Stimulated activated CD4-positive, alpha-beta T cell treated with anti-CD3 and anti-CD28 coated beads, Interleukin-12 subunit alpha, Interleukin-12 subunit beta, amount 100 ng/mL, for 48 hours (primary cell): ENCODE measurements at places on chromosomes 5 and 9.

GRCh38 chr5:42905827-42906226 lies 94.1 kb upstream of the SELENOP start:
- no peak for DNase-seq

DNA sequence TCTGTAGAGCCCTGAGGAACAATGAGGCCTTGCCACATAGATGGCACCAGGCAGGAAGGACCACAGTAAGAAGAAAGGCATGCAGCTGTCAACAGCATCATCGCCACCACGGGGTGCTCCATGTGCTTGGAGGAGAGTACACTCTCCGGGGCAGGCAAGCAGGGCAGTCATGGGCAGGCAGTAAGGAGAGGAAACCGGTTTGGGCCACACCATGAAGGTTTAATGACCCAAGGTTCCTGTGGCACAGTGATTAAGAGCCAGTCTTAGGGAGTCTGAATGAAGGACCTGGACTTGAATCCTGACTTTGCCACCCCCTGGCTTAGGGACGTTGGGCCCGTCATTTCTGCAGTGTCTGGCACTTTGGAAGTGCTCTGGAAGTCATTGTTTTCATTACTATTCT lies 80.6 kb upstream of the ZBTB43 start:
- no peak for DNase-seq

DNA sequence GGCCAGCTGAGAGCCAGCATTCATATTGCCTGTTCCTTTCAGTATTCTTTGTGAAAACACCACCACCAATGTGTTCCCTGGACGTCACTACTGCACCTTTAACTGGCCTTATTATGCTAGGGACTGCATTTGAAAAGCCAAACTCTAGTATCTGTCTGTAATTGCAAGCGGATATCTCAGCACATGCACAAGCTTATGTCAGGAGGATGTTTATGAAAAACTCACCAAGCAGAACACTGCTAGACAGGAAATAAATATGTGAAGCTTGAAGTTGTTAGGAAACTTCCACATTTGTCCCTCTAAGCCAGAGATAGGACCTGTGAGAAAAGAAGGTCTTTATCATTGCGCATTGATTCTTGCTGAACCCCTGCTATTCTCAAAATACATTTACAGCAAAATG lies 135.4 kb upstream of the CCDC152 start:
- DNase-seq, result no peak

DNA sequence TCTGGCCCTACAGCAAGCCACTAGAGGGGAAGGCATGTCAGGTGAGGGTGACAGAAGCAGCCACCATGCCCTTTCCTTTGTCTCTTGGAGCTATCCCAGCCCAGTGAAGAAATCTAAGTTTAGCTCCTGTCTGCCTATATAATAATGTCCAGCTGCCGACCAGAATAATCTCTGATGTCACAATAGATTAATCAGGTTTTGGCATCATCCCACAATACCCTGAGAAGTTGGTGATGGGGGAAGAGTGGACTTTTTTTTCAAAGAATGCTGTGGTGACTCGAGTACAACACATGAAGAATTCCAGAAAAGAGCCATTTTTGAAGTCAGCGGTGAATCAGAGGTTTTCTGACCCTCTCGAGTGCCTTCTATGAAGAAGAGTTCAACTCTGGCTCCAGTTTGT lies 1.7 kb upstream of the TSLP start:
- no peak for DNase-seq

DNA sequence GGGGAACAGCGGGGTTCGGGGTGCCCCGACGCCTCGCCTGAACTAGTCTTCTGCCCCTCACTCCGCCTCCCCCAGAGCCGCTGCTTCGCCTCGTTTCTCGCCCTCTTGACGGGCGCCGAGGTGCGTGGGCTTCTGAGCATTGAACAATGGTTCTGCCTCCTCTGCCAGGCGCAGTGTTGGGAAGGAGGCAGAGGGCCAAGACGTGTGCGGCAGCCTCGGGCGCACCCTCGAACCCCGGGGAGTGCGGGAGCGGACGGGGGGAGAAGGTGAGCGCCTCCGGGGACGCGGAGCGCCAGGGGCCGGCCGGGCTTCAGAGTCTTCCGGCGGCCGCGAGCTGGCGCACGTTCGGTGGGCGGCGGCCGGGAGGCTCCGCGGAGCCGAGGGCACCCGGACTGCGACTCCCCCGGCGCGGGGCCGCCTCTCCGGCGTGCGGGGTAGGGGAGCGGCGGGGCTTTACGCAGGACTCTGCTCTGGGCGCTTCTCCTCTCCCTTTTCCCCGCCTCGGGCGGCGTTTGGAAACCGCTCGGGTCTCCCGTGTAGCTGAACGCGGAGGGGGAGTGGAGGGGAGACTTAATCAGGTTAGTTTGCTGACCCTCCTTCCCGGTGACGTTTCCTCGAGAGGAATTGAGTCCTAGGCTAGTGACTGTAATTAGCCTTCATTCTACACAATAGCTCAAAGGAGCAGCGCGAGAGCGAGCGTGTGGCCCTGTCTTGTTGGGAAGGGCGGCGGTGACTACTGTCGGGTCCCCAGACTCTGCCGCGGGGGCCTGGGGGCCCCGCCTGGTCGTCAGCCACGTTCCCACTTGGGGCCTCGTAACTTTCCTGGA lies 1.1 kb downstream of the VLDLR start:
- no peak for DNase-seq

DNA sequence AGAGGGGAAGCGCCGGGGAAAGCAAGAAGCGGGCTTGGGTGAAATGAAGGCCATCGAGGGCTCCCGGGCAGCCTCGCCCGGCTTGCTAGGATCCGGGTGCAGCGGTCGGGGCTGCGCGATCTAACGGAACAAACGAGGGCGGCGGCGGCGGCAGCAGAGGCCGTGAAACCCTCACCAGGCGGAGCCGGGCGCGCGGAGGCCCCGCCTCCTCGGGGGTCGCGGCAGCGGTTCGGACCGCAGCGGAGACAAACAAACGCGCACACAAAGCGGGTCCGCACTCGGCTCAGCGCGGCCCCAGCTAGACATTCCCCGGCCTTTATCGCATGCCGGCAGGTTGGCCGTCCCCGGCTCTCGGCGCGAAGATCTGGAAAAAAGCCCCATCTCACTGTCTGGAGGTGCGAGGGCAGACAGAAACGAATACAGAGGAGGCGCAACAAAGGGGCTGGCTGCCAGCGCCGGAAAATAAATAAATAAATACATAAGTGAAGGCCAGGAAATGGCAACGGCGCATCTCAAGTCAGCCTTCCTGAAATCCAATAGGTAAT lies 10.5 kb upstream of the TRIM36 start:
- DNase-seq, result no peak

- no peak for DNase-seq
Measured at GRCh38 chr5:976849-977751, 31.5 kb upstream of the NKD2 start.

DNA sequence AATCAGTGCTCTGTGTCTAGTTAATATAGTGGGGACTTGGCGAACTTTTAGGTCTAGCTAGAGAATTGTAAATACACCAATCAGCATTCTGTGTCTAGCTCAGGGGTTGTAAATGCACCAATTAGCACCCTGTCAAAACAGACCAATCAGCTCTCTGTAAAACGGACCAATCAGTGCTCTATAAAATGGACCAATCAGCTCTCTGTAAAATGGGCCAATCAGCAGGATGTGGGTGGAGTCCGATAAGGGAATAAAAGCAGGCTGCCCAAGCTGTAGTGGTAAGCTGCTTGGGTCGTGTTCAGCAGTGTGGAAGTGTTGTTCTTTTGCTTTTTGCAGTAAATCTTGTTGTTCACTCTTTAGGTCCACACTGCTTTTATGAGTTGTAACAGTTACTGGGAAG lies 3.6 kb upstream of the OTULINL start:
- DNase-seq, result no peak

GRCh38 chr5:57175551-57176309 lies 1.9 kb downstream of the GPBP1 start:
- DNase-seq, result peak; percentile 46

GRCh38 chr5:147177125-147177840 lies 57.5 kb upstream of the STK32A start:
- DNase-seq, result no peak

DNA sequence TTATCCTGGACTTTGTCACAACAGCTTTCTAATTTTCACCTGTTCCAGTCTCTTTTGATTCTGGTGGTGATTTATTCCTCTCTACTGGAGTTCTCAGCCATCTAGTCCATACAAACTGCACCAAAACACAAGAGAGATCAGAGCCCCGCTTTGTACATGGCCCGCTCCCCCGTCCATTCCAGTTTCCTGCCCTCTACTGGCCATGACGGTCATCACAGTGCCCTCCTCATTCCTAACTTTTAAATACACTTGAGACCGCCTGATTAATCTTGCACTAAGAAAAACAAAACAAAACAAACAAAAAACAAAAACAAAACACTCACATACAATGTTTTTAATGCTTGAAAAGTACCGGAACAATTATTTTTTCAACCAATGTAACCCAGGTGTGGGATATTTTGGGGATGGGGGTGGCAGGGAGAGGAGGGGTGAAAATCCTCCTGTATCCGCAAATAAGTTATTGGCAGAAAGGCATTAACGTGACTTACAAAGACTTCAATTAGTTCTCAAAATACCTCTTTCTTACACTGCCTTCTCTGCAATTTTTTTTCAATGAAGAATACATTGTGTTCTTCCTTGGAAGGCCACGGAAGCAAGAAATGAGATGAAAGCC lies 84.8 kb upstream of the PAM start:
- DNase-seq, result peak; percentile 14
